Activated T-helper 1 cell treated with Interleukin-2 at 50 U/mL for 16 hours (primary cell): ENCODE measurements at places on chromosomes 2 and 18.

DNA sequence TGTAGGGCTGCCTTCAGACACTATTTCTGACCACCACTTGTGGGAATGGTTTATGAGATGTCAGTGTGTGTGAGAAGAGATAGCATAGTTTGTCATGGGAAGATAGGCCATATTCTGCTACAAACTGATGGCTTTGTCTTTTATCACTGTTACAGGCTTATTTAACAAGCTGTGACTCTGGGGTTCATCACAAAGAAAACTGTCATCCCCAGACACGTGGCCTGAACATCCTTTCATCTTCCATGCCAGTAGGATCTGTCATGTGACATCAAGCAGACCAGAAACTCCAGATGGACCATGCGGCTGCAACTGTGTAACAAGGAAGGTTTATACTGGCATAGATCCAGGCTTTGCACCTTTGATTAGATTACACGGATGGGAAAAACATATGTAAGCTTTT is 128.6 kb upstream of the KCNH7 start:
- no peak for DNase-seq

DNA sequence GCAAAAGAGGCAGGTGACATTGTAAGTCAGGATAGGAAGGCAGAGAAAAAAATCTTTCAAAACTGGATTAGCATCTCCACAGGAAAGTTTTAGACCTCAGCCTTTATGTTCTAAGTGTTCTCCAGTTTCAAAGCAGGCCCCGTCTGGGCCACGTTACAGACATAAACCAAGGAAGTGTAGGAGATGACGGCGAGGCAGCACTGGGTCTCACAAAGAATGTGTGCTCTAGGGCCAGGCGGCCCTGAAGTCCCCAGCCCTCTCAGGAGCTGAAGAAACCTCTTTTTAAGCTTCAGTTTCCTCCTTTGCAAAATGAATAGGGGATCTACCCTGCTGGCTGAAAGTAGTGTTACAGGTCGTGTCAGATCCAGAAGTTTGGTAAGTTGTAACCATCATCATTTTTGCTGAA is 81.7 kb downstream of the SPRED2 start:
- DNase-seq: no peak

DNA sequence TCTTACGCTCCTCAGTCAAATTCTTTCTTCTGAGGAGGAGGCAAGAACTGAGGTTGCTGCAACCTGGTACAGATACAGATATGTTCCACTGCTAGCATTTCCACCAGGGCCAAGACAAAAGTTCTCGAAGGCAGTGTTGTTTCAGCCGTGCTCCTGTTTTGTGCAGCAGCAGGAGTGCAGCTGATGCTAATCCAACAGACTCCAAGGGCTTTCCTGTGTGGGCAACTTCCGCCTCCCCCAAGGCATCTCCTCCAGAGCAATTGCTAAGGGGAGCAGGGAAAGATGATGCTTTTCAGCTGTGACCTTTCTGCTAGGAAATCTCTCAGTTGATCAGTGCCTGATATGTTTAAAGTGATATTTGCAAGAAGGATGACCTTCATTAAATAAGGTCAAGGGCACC is 52.6 kb upstream of the DAPL1 start:
- DNase-seq: no peak

DNA sequence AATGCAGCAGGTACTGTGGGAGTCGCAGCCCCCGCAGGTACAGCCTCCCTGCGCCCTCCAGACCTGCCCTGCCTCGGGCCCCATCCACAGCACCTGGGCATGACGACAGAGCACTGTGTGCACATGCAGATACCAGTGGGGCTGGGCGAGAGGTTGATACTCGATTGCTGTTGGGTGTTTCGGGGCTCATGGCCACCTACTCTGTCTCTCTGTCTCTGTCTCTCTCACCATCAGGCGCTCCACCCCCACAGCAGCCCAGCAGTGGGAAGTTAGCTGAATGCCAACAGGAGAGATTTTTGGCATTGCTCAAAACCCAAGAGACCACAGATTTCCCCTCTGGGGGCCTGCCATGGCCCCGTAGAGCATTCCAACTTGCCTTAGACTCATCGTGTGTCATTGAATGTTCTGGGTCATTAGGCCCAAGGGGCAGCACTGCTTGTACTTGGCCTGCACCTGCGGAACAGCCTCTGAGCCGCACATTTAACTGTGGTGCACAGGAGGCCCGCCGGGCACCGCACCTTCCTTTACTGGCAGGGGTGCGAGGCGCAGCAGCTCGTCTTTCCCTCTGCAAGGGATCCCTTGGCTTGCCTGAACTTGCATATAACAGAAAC is 18.8 kb downstream of the KCNIP3 start:
- no peak for DNase-seq

- DNase-seq: no peak
These were observed 48.6 kb upstream of the RPL31 start for GRCh38 chr2:100953406-100954043.

DNA sequence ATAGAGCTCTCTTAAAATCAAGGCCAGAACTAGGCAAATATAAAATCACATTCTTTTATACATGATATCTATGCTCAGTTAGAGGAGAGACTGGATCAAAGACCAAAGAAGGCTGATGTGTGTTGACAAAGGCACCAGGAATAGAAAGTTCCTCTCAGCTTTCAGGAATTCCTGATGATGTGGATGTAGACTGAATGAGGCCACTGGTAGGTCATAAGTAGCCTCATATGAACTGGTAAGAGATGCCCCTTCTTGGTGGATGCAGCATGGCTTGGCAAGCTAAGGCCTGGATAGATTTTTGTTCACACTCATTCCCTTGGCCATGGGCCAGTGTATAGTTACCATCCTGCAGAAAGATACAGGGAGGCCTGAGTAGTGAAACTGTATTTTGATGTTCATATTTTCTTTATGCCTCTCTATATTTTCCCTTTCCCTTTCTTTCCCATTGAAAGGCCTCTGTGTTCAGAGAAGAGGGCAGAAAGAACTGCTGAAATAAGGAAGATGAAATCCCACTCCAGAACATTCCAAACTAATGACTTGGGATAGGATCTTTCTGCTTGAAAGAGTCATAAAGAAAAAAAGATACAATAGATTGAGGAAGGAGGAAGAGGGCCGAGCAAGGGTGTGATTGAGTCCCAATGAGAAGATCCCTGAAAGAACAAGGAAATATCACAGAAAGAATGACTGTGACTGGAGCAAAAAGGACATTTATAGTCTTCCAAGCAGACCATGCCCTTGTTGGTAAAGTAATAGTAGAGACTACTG is 2182.7 kb upstream of the PIK3C3 start:
- no peak for DNase-seq

DNA sequence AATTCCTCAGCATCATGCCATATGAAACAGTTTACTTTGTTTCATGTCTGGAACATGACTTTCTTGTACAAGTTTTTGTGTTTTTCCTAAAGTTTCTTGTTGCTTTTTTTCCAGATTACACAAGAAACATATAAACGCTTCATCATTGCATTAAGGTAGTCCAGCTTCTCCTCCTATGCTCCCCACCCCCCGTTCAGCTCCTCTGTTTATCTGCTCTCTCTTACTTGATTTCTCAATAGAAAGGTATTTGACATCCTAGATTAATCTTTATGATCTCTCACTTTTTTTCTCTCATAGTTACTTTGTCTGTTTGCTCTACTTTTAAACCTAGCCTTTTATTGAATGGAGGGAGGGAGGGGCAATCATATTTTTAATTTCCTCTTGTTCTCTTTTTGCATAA is 25.4 kb downstream of the SLC40A1 start:
- DNase-seq: no peak

- DNase-seq: no peak
These were observed 24.0 kb upstream of the GALNT5 start for GRCh38 chr2:157233506-157233905.

DNA sequence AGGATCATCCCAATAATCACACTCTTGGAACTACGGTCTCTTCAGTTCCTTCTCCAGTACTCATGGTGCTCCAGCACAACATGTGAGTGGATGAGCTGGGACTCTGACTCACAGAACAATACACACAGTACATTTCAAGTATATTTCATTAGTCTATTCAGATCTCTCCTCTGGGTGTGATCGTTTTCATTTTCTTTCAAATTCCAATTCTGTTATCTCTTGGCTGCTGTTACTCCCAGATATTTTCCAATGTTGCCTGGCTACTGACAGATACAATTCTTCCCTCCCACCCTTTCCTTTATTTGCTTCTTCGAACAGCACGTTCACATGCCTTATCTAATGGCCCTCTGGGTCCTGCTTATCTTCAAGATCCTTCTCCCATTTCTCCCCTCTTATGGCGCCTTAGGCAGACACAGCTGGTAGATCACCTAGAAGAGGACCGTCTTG is 216.0 kb downstream of the ACKR3 start:
- no peak for DNase-seq

- no peak for DNase-seq
These were observed 43.1 kb downstream of the INPP4A start for GRCh38 chr2:98487806-98488189.

DNA sequence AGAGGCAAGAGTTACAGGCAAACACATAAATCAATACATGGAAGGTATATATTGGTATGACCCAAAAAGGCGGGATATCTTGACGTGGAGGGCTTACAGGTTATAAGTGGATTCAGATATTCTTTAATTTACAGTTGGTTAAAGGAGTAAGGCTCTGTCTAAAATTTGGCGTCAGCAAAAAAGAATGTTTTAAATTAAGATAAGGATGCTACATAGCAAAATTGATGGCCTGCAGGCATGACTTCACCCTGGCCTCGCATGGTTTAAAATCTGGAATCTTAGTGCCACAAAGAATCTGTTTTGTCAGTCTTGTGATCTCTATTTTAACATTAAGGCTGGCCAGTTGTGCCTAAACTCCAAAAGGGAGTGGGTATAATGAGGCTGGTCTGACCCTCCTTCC is 58.4 kb upstream of the REL start:
- no peak for DNase-seq

- no peak for DNase-seq
These were observed 4.4 kb upstream of the CHRNG start for GRCh38 chr2:232534940-232535651.
